ENCODE measurements at places on chromosomes 12 and 14. TPM values are rescaled to one million over a fixed set of nuclear protein-coding genes. Genes with fewer than 3 reads are reported as not detected.

Gene PTPRO
- under 0.01 TPM for total RNA-seq

- no peak for DNase-seq
Measured at GRCh38 chr14:52678591-52678990, 16.8 kb downstream of the ERO1A start.

- no peak for DNase-seq
Measured at GRCh38 chr12:12883369-12884001, 7.9 kb upstream of the GPRC5A start.

GRCh38 chr12:91618281-91618680 is 435.7 kb upstream of the DCN start:
- no peak for DNase-seq

DNA sequence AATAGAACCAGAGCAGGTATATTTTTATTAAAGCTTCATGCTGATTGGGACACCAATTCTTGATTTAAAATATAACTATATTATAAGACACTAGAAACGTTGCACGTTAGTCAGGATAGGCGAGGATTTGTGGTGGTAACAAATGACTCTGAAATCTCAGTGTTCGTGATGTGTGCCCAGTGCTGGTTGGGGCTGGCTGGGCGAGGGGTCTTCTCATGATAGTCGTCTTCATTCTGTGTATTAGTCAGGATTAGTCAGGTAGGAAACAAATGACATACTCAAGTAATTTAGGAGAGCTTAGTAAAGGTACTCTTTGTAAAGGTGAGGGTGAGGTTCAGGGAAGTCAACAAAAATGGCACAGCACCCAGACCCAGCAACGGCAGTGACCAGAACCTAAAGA is 73.9 kb upstream of the HIF1A start:
- no peak for DNase-seq

- no peak for DNase-seq
Measured at GRCh38 chr14:97624985-97625384, 827.8 kb downstream of the VRK1 start.

DNA sequence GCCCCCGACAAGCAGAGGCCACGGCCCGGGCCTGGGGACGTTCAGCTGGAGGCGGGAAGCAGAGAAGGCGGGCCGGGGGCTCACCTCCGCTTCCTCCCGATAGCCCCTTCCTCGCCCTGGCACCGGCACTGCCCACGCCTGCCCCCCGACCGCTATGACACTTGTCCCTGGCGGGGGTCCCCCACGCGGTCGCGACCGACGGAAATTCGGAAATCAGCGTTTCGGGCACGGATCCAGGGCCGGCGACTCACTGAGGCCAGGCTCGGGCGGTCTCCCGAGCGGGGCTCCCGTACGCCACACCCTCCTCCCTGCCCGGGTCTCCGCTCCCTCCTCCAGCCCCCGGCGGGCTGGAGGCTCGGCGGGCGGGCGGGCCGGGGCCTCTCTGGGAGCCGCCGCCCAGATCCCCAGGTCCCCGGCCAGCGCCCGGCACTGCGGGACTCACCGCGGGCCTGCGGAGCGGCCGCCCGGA is 581 bp downstream of the PITPNM2 start:
- peak; percentile 35 for DNase-seq

- no peak for DNase-seq
Measured at GRCh38 chr14:84991021-84991420, 538.9 kb upstream of the FLRT2 start.

GRCh38 chr12:5456906-5457305 is 25.0 kb downstream of the NTF3 start:
- peak; percentile 65 for DNase-seq

DNA sequence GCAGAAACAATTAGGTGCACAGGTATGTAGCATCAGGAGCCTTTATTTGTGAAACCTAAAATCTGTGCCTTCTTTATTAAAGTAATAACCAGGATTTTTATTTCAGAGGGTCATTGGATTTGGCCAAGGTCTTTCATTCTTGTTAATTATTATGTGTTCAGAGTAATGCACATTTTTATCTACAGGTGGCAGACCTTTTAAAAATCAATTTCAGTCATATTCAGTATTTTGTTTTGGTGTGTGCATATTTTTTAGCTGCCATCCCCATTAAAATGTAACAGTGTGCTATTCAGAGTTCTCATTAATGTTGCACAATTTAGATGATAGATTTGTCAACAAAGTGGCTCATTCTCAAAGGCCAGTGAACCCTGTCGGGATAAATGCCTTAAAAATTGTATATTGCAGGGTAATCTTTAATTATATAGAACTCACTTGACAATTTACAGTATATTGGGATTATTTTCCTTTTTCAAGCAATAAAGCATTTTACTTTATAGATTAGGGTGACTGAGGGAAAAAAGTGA is 319.3 kb upstream of the SOX5 start:
- no peak for DNase-seq

Gene GRIP1
- under 0.01 TPM for total RNA-seq

DNA sequence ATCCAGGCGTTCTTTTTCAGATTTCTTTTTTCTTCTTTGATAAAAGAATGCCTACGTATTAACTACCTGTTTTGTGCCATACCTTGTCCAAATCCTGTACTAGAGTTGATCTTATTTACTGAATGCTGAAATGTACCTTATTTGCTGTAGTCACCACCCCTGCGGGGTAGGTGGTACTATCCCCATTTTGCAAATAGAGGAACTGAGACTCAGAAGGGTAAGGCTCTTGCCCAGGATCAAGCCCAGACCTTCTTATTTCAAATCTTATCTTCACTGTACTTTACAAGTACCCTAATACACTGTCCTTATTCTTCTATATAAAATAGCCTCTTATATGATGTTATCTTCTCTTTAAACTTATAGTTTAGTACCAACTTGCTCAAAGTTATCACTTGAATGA is 206.5 kb downstream of the SLC41A2 start:
- DNase-seq, result no peak

GRCh38 chr12:121495746-121496145 is 85.1 kb downstream of the KDM2B start:
- DNase-seq, result no peak

DNA sequence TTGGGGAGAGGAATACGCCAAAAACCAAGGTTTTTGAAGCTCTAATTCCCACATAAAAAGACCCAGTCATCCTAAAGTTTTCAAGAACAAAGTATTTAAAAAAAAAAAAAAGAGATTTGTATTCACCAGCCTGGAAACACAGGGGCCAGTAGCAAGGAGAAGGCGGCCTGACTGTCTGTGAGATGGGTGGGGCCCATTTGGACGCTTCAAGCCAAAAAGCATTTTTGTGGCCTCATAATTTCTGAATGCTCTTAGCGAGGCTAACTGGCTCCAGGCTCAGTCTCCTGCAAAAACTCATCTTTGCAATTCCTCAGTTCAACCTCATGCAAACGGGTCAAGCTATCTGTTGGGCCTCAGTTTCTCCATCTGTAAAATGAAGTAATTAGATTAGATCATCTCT is 514.1 kb downstream of the MED13L start:
- no peak for DNase-seq

DNA sequence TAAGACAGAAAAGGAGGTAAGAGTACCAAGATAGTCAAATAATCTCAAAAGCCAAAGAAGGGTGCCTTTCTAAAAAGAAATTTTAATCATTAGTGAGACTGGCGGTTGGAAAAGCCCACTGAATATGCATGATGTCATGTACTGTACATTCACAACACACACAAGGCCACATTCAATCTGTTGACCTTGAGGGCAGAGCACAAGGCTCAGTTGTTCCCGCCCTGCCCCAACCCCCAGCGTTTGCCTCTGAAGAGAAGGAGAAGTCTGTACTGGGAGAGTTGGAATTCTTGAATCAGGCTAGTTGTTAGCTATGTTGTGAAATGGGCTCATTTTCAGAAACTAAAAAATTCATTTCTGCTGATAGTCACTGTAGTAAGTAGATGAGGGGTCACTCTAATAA is 50.2 kb upstream of the NID2 start:
- no peak for DNase-seq

GRCh38 chr12:113751513-113751912 is 214.6 kb downstream of the RBM19 start:
- DNase-seq, result no peak

GRCh38 chr14:99755629-99756603 is 37.3 kb upstream of the EML1 start:
- DNase-seq, result peak; percentile 92

Gene FOXG1
- not detected for total RNA-seq

Gene ARID2
- total RNA-seq, result 10.8 TPM

DNA sequence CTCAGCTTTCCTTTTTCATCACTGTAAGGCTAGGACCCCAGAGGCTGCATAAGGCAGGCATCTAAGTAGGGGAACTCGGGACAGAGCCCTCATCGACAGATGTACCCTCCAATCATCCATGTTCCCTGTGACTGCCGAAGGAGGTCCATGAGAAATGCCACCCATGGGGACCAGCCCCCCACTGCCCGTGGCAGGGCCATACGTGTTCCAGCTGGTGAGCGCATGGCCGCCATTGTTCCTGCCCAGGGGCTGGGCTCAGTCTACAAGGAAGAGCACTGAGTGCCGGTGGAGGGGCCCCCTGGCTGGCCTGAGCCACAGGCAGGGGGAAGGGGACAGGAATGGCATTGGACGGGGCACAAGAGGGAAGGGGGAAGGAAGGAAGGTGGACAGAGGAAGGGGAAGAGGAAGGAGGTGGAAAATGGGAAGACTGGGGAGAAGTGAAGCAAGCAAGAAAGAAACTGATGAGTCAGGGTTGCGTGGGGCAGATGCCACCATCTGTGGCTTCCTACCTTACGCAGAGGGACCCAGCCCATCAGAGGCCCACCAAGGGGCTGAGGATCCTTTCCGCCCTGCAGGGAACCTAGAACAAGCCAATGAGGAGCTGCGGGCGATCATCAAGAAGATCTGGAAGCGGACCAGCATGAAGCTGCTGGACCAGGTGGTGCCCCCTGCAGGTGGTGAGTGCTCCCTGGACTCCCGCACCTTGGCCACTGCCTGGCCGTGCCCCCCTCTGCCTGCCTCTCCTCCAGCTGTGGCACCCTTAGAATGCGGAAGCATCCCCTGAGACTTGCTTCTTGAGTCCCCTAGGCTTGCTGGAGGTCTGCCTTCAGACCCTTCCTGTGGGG is 120.6 kb upstream of the FKBP4 start:
- no peak for DNase-seq

DNA sequence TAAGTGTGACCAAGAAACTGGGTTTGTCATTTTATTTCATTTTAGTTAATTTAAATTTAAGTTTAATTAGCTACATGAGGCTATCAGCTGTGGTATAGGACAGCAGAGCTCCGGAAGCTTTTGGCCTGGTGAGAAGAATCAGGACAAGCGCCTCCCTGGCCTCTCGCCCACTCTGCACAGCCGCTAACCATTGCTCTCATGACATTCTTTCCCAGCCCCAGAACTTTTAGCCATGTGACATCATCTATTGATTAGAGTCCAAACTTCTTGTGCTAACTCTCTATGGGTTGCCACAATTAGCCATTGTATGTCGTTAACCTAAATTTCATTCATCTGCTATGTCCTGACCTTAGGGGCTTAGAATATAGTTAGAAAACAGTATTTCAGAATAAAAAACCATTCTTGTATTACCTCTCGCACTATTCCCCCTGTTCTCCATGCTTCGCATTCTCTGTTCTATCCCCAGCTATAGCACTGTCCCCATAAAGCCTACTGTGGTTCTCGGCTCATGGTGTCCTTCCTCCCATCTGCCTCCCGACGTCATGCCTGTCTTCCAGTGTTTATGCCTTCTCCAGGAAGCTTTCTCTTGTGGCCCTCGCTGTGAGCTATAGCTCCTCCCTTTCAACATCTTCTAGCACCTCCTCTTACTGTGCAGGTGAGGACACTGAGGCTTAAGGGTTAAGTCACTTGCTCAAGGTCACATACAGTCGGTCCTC is 23.5 kb downstream of the SSH1 start:
- peak; percentile 73 for DNase-seq

DNA sequence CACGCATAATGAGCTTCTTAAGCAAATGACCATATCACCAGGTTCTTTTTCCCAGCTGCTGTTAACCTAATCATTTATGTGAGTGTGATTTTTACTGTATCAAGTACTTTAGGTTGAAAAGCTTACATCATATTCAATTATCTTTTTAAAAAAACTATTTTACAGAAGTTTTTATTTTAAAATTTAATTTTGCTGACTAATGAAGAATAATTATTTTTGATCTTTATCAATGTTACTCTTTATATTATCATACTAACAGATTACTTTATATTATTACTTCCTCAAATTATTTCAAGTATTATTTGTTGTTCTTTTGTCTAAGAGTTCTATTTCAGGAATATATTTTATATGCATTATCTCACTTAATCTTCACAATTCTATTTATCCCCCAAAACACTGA is 236.3 kb downstream of the CPNE8 start:
- DNase-seq, result no peak

DNA sequence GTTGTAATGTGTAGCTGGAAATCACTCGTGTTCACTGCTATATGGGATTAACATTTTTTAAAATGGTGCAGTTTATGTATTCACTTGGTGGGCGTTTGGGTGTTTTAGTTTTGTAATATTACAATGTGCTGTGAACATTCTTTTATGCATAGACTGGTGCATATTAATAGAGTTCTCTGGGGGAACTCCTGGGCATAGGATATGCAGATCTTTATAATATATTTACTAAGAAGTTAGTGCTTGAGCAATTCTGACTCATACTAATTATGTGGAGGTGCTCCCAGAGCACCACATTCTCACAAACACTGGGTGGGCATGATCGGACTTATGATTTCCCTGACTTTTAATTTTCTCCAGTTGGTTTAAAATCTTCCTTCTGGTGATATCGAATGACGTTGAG is 342.3 kb downstream of the PDZRN4 start:
- no peak for DNase-seq

DNA sequence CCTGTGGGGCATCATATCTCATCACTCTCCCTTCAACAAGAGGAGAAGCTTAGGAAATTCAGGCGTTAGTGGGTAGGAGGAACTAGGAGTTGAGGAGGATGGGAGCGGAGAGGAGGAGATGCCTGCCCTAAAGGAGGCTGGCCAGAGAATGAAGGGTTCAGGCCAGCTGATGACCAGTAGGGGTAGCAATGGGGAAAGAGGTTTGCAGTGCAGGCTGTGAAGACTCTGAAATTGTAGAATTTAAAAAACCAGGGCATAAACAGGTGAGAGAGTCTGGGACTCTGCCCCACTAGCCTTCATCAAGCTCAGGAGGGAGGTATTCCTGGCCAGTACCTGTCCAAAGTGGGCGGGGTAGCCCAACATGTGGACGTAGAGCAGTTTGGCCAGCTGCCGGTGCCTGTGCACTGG is 809 bp downstream of the AP1G2 start:
- no peak for DNase-seq

DNA sequence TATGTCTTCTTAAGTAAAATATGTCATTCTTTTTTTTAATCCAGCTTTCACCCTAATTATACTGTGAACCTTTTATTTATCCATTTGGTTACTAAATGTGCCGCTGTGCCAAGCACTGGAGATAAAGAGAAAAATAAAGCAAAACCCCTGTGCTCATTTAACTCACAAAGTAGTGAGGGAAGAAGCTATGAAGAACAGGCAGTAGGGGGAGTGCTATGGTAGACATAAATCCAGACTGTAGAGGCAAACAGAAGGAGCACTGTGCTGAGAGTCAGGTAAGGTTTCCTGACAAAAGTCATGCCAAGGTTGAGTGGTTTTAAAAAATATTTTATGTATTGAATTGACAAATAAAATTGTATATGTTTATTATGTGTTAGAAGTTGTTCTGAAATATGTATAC is 188.5 kb upstream of the SYT10 start:
- DNase-seq, result no peak

Gene B3GNT4
- total RNA-seq, result under 0.01 TPM

- no peak for DNase-seq
Measured at GRCh38 chr14:85479771-85480170, 50.2 kb upstream of the FLRT2 start.

- DNase-seq, result no peak
Measured at GRCh38 chr14:92252323-92252722, 70.6 kb upstream of the SLC24A4 start.

Gene SYT1
- 6.3 TPM for total RNA-seq

GRCh38 chr12:10178821-10179220 is at the start of gene TMEM52B:
Gene TMEM52B, plus strand, starts transcription at chr12:10179032. Its CDS starts 543 bp downstream, at chr12:10179575.
- no peak for DNase-seq

All from dermis microvascular lymphatic vessel endothelial cell (primary cell).